ENCODE measurements at places on chromosomes 12 and 14. TPM values are rescaled to one million over a fixed set of nuclear protein-coding genes. Genes with fewer than 3 reads are reported as not detected.

DNA sequence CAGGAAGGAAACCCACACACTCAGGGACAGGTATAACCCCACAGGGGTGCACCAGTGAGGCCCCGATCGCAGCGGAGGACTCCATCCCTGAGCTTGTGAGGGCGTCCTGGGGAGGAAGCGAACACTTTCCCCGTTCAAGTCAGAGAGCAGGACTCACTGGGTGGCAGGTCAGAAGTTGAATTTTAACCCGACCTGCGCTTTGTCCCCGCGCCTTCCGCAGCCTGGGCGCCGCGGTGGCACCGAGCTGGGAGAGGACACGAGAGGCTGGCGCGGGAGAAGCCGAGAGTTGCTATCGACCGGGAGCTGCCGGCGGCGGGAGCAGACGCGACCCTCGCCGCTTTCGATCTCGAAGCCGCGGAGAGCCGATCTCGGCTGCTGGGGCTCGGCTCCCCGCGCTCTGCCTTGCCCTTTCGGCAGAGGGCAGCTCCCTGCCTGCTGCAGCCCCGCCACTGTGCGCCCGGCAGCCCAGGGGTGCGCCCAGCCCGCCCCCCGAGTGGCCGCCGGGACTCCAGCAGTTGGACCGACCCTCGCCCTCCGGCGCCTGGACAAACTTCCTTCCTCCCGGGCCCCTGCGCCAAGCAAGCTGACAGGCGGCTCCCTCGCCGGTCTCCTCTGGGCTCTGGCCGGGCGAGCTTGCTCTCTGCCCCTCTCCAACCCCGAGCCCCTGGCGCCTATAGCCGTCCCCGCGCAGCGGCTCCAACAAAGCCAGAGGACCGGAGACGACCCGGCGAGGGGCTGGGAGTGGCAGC, 918 bp downstream of the LIN7A start:
- peak overlapping the region; percentile 89 for H3K4me3 ChIP-seq
- H3K27me3 ChIP-seq, result no peaks in the 10 kb centered on the region
- H3K27ac ChIP-seq, result no peak overlapping the region
- H3K4me1 ChIP-seq, result peaks cover 3% of the 10 kb centered on the region
- peak; percentile 75 for DNase-seq
- no peaks in the 10 kb centered on the region for H3K36me3 ChIP-seq

INSM2 gene
- not detected for total RNA-seq

- H3K27ac ChIP-seq, result no peak overlapping the region
- DNase-seq, result no peak
- no peaks in the 10 kb centered on the region for H3K4me1 ChIP-seq
- no peak overlapping the region for H3K4me3 ChIP-seq
- no peaks in the 10 kb centered on the region for H3K36me3 ChIP-seq
- H3K27me3 ChIP-seq, result no peaks in the 10 kb centered on the region
These were observed 45.9 kb downstream of the DIP2B start for GRCh38 chr12:50550530-50551223.

- peaks cover 2% of the 10 kb centered on the region for H3K4me1 ChIP-seq
- H3K27me3 ChIP-seq, result no peaks in the 10 kb centered on the region
- H3K4me3 ChIP-seq, result no peak overlapping the region
- H3K36me3 ChIP-seq, result peaks cover 2% of the 10 kb centered on the region
These were observed 451.4 kb upstream of the PDE3A start for GRCh38 chr12:19916974-19917373.

DNA sequence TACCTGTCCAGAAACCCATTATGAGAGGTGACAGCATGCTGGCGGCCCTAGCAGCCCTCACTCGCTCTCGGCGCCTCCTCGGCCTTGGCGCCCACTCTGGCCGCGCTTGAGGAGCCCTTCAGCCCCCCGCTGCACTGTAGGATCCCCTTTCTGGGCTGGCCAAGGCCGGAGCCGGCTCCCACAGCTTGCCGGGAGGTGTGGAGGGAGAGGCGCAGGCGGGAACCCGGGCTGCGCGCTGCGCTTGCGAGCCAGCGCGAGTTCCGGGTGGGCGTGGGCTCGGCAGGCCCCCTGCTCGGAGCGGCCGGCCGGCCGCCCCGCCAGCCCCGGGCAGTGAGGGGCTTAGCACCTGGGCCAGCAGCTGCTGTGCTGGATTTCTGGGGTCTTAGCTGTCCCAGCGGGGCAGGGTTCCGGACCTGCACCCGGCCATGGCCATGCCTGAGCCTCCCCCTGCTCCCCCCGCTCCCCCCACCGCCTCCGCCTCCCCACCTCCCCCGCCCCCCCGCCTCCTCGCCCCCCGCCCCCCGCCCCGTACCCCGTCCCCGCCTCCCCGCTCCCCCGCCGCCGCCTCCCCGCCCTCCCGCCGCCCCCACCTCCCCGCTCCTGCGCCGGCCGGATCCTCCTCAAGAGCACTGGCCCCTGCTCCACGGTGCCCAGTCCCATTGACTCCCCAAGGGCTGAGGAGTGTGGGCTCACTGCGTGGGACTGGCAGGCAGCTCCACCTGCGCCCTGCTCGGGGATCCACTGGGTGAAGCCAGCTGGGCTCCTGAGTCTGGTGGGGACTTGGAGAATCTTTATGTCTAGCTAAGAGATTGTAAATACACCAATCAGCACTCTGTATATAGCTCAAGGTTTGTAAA, 163.1 kb downstream of the KLHL28 start:
- no peak overlapping the region for H3K4me3 ChIP-seq
- no peak for DNase-seq
- no peak overlapping the region for H3K27ac ChIP-seq
- H3K36me3 ChIP-seq, result no peaks in the 10 kb centered on the region
- no peaks in the 10 kb centered on the region for H3K27me3 ChIP-seq
- H3K4me1 ChIP-seq, result no peaks in the 10 kb centered on the region

DNA sequence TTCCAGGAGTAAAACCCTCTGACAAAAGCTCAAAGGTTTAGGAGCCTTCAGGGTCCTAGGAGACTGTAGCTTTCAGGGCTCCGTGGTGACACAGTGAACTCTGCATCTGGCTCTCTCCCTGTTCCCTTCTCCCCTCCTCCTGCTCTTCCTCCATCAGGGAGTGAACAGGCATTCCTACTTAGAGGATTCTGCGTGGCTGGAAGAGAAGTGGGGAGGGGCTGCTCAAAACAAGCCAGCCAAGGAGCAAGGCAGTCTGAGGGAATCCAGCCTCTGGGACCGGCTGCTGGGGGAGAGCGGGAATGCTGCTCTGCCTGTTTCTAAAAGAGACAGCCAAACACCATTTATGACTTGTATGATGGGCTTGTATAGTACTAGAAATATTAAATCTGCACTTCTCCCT, 49.5 kb downstream of the RBMS2 start:
- peaks cover 8% of the 10 kb centered on the region for H3K36me3 ChIP-seq
- H3K27me3 ChIP-seq, result no peaks in the 10 kb centered on the region
- H3K4me1 ChIP-seq, result no peaks in the 10 kb centered on the region
- DNase-seq, result no peak

RIPK3 gene
- not detected for total RNA-seq

ST8SIA1 gene
- total RNA-seq, result not detected

- H3K27me3 ChIP-seq, result no peaks in the 10 kb centered on the region
- H3K4me3 ChIP-seq, result no peak overlapping the region
- H3K4me1 ChIP-seq, result peaks cover 5% of the 10 kb centered on the region
- H3K36me3 ChIP-seq, result peaks cover 7% of the 10 kb centered on the region
- no peak for DNase-seq
- no peak overlapping the region for H3K27ac ChIP-seq
These were observed 195.3 kb upstream of the BCL2L14 start for GRCh38 chr12:11875414-11875935.

SLC5A8 gene
- 0.07 TPM for total RNA-seq

DNA sequence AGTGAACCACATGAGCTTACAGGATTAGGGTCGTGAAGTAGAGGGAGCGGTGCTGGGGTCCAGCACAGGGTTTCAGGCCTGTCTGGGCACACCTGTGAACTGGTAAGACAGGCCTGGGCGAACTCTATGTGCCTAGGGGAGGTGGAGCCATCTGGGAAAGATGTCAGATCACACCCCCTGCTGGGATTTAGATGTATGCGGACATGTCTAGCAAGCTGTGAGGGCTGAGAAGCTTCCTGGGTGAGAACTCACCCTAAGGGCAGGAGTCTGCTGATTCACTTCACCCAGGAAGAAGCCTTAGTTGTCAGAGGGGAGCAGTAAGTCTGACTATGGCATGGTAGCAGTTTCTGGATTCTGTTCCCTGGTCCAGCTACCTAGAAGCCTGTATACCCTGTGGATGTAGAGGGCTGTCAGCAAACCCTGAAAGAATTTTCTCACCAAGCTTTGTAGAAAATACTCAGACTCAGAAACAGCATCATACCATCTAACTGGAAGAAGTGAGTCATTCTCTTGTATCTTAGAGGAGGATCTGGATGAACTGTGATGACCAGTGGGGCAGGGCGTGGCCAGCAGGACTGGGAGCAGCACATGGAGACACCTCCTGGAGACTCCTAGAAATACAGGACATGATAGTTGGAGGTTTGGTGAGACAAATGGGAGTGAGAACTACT, 11.2 kb upstream of the PYGL start:
- no peaks in the 10 kb centered on the region for H3K27me3 ChIP-seq
- DNase-seq, result peak; percentile 85
- no peaks in the 10 kb centered on the region for H3K36me3 ChIP-seq
- H3K4me3 ChIP-seq, result no peak overlapping the region
- peaks cover 3% of the 10 kb centered on the region for H3K4me1 ChIP-seq

SAMD15 gene
- 1.1 TPM for total RNA-seq

GRCh38 chr12:120825337-120825736, 78.8 kb downstream of the SPPL3 start:
- H3K36me3 ChIP-seq, result no peaks in the 10 kb centered on the region
- no peak overlapping the region for H3K4me3 ChIP-seq
- H3K27ac ChIP-seq, result no peak overlapping the region
- H3K27me3 ChIP-seq, result no peaks in the 10 kb centered on the region
- H3K4me1 ChIP-seq, result peaks cover 7% of the 10 kb centered on the region

DNA sequence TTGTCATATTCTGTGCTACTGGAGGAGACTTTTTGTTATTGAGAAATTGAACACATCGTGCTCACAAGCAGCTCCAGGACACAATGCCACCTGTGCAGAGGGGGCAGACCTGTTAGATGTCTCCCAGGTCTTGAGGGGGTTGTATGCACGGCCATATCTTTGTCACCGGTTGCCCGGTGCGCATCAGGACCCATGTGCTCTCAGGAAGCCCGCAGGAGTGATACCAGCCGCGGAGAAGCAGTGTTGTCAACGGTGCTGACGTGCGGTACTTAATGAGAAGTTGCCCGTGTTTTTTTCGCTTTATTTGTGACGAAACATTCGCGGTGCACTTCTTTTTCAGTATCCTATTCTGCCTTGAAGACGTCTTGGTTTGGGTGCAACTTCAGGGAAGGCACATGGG, 128.2 kb upstream of the RTL1 start:
- no peaks in the 10 kb centered on the region for H3K4me1 ChIP-seq
- H3K27me3 ChIP-seq, result no peaks in the 10 kb centered on the region
- H3K27ac ChIP-seq, result no peak overlapping the region
- H3K36me3 ChIP-seq, result no peaks in the 10 kb centered on the region
- no peak overlapping the region for H3K4me3 ChIP-seq

CLEC4C gene
- total RNA-seq, result 0.26 TPM

PMCH gene
- not detected for total RNA-seq
